ENCODE measurements at places on chromosomes 5 and 9.

- DNase-seq, result no peak
Measured at GRCh38 chr5:96691503-96692303, 29.5 kb downstream of the CAST start.

- DNase-seq, result no peak
Measured at GRCh38 chr9:104686081-104686480, 8.2 kb upstream of the OR13D1 start.

DNA sequence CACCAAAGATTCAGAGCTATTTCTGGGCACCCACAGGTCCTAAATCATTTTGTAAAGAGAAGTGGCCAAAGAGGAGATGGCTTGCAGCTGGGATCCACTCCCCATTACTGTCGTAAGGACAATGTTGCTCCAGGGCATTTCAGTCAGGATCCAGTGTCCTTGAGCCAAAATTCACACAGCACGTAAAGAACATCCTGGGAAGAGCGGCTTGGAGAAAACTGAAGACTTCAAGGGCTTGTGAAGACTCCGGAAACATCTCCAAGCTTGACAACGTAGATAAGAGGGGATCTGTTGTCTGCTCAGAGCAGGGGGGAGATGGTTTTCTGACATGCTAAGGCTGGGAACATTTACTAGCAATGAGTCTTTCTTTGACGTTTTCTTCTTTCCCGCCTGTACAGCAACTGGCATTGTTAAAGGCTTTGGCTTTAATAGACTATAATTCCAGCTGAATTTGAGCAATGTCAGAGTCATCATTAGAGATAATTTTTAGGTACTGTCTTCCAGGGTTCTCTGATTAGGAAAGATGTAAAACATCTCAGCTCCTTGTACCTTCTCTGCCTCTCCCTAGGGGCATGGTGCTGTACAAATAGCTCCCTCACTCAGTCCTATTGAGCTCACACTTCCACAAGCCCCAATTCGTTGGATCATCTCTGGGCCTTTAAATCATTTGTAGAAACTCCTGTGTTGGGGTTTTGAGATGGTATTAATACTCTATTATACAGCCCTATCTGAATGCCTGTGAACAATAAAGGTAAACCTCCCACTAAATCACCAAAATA, 39.7 kb downstream of the EGFLAM start:
- no peak for DNase-seq

- no peak for DNase-seq
Measured at GRCh38 chr9:16150501-16150900, 597.7 kb downstream of the CCDC171 start.

DNA sequence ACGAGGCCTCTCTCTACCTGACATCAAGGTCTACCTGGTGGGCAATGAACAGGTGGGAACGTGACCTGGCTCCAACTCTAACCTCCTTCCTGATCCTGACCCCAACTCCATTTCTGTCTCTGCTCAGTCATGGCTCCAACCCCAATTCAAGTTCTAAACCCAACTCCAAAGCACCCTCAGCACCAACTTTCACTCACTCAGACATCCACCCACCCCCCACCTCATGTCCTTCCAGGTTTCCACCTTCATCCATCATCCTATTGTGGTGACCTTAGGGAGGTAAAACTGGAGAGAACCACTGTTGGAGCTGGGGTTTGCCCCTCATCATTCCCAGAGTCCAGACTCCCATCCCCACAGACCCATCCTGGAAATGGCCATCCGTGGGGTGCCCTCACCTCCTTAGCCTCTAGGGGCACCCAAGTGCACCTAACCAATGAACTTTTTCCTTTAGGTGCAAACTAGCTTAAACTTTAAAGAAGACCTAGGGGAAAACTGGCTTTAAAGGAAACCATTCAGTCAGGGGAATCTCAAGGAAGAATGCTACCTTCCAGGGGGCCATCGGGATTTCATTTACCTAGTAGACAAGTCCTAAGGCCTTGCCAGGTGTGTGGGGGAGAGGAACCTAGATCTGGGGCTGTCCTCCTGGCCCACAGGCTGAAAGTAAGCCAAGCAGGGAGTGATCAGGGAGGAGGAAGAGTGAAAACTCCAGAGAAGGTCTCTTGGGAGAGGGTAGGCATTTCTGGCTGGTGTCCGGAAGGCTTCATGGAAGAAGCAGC, 11.3 kb downstream of the RGS14 start:
- DNase-seq, result peak; percentile 31

- DNase-seq, result no peak
Measured at GRCh38 chr5:135671052-135671705, 92.4 kb upstream of the CXCL14 start.

DNA sequence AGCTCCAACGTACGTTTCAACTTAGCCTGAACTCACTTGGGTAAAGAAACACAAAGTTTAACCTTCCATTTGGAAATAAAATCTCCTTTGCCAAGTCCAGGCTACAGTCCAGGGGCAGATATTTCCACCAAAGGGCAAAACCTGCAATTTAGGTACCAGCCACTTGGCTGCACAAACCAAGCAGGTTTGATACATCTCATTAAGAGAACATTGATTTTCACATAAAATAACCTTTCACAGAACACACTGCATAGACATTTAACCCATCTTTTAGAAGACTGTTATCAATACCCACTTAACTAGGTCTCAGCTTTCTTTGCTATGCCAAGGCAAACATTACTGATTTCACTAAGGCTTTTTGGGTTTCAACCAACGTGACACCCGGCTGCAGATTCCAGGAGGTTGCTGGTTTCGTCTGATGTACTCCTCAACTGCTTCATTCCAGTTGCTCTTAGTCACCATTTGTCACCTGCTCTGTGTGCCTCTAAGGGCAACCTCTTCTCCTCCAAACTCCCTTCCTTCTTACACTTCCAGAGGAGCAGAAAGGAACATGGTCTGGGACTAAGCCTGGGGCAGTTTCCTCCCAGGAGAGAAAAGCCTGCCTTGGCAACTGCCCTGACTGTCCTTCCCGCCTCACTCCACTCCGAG, 67.1 kb downstream of the EPB41L4B start:
- no peak for DNase-seq

GRCh38 chr9:136544964-136545691, 720 bp downstream of the NOTCH1 start:
- peak; percentile 41 for DNase-seq

DNA sequence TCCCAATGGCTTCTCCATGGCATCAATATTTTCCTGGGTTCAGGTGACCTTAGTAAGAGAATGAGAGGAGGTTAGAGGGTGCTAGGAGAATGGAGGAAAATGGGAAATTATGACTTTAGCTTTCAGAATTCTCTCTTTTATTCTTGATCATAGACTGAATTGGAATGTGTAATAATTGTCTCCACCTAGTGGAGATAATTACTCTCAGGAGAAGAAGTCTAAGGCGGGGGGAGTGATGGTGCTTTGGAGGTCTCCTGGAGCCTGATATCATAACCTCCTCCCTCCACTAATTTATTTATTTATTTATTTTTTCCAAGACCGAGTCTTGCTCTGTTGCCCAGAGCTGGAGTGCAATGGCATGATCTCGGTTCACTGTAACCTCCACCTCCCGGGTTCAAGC, 221.3 kb downstream of the GRIA1 start:
- DNase-seq, result no peak

DNA sequence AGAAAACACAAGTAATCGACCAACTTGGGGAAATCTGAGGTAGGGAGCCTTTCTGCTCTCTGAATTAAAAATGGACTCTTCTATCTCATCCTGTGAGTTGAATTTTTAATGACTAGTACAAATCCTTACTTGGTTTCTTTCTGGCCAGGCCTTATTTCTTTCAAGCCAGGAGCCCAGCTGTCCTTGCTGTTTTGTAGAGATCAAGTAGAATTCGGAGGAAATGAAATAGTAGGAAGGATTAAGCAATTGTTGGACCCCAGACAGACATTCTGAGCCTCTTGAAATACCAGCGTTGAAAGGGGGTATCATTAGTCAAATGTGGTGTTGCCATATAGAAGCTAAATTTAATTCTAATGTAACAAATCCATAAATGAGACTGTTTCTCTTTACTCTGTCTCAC, 53.7 kb upstream of the SMIM15 start:
- no peak for DNase-seq

- DNase-seq, result no peak
Measured at GRCh38 chr9:37862530-37862929, 41.4 kb downstream of the SLC25A51 start.

DNA sequence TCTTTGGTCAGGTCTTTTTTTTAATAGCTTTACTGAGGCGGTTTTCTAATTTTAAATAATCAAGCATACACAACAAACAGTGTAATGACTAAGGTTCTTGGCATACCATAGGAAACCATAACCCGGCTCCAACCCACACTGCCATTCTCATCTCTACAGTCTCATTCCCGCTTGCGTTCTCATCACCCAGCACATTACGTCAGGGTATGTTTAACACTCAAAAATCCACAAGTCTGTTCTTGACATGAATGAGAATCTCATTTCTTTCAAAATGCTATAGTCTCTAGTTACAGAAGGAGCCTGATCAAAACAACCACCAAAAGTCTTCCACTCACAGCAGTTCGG, 505 bp downstream of the C5orf34 start:
- no peak for DNase-seq

Data from CD4-positive, alpha-beta T cell treated with Interleukin-1 beta for 1 hour (primary cell).